ENCODE measurements at places on chromosomes 1 and 21.

- DNase-seq: peak; percentile 80
Observed at GRCh38 chr1:214548988-214549387, 2.4 kb downstream of the PTPN14 start.

DNA sequence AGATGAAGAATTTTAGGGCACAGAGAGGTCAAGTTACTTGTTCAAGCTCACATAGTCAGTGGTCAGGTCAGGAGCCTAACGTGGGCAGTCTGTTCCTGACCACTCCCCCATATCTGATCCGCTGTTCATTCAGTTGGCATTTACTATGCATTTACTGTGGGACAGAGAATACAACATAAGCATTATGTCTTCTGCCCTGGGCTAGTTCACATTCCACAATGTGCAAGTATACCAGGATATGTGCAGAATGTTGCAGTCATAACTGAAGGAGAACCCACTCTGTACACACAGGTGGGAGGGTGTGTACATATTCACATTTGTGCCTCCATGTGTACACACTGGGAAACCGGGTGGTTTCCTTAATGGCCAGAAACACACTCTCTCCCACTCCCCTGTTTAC is 309.6 kb downstream of the PRDM2 start:
- no peak for DNase-seq

DNA sequence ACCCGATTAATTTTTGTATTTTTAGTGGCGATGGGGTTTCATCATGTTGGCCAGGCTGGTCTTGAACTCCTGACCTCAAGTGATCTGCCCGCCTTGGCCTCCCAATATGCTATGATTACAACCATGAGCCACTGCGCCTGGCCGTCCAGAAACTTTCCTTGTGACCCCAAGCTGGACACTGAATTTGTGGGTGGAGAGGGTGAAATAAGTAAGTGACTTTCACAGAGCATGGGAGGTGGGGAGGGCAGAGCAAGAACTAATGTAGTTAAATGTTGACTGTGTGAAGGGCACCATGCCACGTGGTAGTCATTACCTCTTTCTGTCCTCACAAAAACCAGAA is 2.7 kb upstream of the UTP11 start:
- no peak for DNase-seq

DNA sequence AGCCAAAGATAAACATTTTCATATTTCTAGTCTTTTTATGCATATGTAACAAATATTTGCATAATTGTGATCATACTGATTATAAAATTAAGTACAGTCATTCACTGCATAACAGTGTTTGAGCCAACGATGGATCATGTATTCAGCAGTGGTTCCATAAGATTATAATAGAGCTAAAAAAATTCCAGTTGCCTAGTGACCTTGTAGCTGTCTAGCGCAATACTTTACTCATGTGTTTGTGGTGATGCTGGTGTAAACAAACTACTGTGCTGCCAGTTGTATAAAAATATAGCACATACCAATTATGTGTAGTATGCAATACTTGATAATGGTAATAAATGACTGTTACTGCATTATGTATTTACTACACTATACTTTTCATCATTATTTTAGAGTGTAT is 2.1 kb upstream of the S100A10 start:
- no peak for DNase-seq

DNA sequence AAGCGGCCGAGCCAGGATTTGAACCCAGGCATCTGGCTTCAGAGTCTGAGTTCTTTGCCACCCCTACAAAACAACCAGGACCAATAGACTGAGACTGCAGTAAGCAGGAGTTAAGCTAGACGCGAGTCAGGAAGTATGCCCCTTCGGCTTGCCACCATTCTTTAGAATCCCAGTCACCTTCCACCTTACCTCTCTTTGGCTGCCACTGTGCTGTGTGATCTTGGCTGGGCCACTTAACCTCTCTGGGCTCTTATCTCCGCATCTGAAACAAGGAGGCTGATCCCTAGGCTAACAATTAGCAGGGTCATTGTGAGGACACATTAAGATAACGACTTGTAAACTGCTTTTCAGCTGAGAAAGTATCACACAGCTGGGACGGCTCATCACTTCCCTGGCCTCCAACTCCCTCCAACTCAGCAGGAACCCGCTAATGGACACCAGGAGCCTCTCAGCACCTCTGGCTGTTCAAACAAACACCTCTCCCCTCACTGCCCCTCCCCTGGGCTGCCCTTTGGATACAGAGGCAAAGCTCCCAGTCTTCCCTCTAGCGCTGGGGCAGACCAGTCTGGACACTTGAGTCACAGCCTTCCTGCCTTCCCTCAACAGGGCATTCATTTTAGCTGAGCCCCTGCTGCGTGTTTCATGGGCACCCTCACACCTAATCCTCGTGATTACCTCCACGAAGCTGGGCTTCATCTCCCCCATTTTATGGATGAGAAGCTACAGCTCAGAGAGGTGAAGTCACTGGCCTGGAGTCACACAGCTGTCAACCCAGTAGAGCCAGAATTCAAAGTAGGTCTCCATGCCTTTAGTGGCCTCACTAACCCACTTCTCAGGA is 83.2 kb downstream of the CAMK2N1 start:
- DNase-seq: no peak

DNA sequence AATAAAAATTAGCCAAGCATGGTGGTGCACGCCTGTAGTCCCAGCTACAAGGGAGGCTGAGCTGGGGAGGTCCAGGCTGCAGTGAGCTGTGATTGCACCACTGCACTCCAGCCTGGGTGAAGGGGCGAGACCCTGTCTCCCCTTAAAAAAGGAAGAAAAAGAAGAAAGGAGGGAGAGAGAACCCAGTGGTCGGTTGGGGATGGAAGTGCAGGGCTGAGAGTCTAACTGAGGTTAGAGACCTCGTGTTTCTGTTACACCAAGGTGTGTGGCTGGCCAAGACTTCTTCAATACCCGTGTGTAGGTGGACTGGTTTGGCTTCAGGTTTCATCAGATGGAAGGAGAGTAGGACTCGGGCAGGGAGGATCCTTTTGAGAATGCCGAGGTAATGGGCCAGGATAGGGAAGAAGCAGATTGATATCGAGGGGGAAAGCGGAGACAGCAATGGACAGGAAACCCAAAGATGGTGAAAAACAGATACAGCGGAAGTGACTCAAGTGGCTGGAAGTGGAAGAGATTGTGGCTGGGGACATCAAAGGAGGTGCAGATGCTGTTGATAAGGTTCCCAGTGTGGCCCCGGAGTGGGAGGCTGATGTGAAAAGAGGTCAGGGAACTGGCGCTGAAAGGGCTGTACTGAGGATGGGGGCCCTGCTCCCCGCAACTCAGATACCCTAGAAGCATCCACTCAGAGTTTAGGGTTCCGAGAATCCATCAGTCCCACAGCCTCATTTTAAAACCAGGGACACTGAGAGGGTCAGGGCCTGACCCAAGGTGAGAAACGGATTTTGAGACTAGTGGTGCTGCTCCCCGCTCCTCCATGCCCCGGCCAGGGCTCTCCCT is 681 bp upstream of the UBXN10 start:
- no peak for DNase-seq

GRCh38 chr1:162535501-162535900 is 26.0 kb upstream of the UAP1 start:
- DNase-seq: peak; percentile 26
